ENCODE measurements at places on chromosomes 3 and 15. TPM values are rescaled to one million over a fixed set of nuclear protein-coding genes. Genes with fewer than 3 reads are reported as not detected.

DNA sequence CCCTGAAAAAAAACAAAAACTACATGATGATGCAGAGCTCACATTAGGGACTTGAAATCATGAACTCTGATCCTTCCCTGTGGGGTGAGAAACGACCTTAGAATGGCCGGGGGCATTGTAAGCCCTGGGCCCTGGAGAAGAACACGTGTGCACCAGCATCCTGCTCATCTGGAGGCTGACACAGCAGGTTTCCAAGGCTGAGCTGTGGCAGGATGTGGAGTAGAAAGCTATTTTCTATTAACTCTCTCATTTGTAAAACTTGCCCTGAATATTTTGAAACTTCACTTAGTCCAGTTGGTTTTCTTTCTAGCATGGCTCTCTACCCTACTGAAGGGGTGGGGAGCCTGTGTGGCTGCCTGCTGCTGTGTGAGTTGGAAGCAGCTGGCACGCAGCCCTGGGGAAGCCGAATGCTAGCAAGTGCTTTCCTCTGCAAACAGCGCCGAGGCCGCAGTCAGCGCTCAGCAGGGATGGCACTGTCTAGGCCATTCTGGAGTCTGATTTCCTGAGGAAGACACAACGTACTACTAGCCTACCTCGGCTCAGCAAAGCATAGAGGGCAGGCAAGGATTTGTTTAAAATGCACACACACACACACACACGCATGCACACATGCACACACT is 58.0 kb downstream of the GABRG3 start:
- peak overlapping the region; percentile 6 for H3K27ac ChIP-seq
- H3K36me3 ChIP-seq: no peaks in the 10 kb centered on the region
- DNase-seq: peak; percentile 38
- peaks cover 11% of the 10 kb centered on the region for H3K4me1 ChIP-seq
- peaks cover 4% of the 10 kb centered on the region for H3K27me3 ChIP-seq

DNA sequence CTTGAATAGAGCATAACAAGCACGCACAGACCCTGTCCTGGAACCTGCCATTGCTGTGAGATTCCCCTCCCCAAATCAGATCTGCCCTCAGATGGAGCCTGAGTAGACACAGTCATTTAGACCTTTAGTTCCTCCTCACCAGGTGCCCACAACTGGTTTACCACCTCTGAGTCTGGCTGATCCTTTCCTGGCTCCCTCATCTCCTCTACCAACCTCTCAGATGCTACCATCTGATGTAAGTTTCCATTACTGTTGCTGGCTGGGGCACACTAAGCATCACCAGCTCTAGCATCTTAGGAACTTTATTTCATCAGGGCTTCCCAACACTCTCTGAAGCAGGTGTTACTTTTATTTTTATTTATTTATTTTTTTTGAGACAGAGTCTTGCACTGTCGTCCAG is 288.3 kb downstream of the TLE3 start:
- peaks cover 13% of the 10 kb centered on the region for H3K27me3 ChIP-seq
- peaks cover 11% of the 10 kb centered on the region for H3K4me1 ChIP-seq
- no peak overlapping the region for H3K27ac ChIP-seq
- no peak for DNase-seq
- H3K36me3 ChIP-seq: no peaks in the 10 kb centered on the region

GRCh38 chr3:18745472-18745871 is 320.3 kb upstream of the SATB1 start:
- H3K27ac ChIP-seq: no peak overlapping the region
- H3K4me1 ChIP-seq: no peaks in the 10 kb centered on the region
- H3K4me3 ChIP-seq: no peak overlapping the region
- no peak for DNase-seq
- H3K36me3 ChIP-seq: no peaks in the 10 kb centered on the region

DNA sequence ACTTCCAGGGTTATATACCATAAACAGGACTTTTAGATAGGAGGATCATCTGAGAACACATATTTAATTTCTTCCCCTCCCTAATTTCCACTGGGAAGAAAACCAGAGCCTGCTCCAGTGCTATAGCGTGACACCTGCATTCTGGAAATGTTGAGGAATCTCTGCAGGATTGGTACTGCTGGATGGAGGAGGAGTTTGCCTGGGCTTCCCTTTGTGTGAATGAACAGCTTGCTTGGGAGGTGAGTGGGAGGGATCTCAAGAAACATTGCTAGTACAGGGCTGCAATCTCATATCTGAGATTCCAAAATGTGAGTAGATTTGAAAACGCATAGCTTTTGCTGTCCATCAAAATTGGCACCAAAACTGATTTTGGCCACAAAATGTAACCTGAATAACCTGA is 295.9 kb upstream of the RGMA start:
- no peaks in the 10 kb centered on the region for H3K36me3 ChIP-seq
- no peaks in the 10 kb centered on the region for H3K27me3 ChIP-seq
- H3K4me3 ChIP-seq: no peak overlapping the region
- no peaks in the 10 kb centered on the region for H3K4me1 ChIP-seq
- no peak overlapping the region for H3K27ac ChIP-seq

DNA sequence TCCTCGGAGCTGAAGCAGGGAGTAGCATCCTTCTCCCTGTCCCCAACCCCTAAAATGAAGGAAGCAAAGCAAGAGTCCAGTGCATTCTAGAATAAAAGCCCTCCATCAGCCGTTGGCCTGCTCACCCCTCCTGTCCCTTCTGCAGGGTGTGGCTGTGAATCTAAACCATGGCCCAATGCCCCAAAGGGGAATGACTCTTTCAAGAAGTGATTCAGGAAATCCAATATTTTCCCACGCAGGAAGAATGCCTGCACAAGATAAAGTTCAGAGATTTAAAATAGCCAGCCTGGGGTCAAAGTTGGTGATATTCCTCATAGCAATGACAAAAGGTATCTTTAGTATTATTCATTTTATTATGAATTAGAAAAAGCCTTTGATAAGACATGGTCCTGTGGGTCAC is 38.5 kb downstream of the SLCO2A1 start:
- DNase-seq: no peak
- H3K36me3 ChIP-seq: peaks cover 8% of the 10 kb centered on the region
- peaks cover 6% of the 10 kb centered on the region for H3K27me3 ChIP-seq
- H3K4me1 ChIP-seq: peaks cover 9% of the 10 kb centered on the region
- H3K4me3 ChIP-seq: no peak overlapping the region
- H3K27ac ChIP-seq: no peak overlapping the region

DNA sequence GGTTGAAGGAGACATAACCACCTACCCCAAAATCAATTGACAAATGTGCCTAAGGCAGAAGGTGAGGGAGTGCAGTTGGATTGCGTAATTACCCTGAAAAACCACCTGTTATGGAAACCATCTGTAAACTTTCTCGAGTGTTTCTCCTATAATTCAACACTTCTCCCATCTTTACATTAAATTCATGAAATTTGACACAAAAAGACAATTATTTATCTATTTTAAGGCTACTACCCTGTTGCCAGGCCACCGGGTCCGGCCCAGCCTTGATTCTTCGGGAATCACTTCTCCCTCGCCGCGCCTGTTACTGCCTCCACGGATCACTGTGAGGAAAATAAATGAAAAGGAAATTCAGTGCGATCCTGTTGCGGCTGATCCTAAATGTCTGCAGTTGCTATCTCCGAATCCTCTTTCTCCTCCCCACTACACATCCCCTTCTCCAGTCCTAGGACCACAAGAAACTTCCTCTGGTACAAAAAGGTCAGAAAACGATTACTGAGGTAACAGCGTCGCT is 646 bp downstream of the IQCB1 start:
- peaks cover 4% of the 10 kb centered on the region for H3K4me1 ChIP-seq
- no peaks in the 10 kb centered on the region for H3K36me3 ChIP-seq
- H3K4me3 ChIP-seq: peak overlapping the region; percentile 92
- H3K27me3 ChIP-seq: peaks cover 3% of the 10 kb centered on the region

DNA sequence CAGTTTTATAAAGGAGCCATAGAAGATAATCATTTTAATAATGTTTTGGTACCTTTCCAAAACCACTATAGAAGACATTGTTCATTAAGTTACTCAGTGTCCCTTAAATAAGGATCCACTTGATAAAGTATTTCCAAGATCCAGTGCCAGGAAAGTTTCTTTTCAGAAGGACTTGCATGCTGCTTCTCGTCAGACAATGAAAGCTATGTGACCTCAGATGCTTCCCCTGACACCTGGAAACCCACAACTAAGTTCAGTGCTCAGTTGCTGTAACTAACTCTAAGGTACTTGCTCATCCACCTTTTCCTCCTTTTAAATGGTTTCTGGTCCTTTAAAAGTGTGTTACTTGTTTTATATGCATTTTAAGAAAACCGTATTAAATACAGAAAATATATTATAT is 7.3 kb downstream of the SSR3 start:
- no peak for DNase-seq
- no peaks in the 10 kb centered on the region for H3K27me3 ChIP-seq
- H3K27ac ChIP-seq: no peak overlapping the region
- H3K4me3 ChIP-seq: no peak overlapping the region
- no peaks in the 10 kb centered on the region for H3K36me3 ChIP-seq

- H3K4me3 ChIP-seq: no peak overlapping the region
- H3K27ac ChIP-seq: no peak overlapping the region
- H3K27me3 ChIP-seq: no peaks in the 10 kb centered on the region
- no peak for DNase-seq
- H3K4me1 ChIP-seq: peaks cover 4% of the 10 kb centered on the region
Measured at GRCh38 chr3:58563386-58564035, 13.7 kb downstream of the FAM107A start.

DNA sequence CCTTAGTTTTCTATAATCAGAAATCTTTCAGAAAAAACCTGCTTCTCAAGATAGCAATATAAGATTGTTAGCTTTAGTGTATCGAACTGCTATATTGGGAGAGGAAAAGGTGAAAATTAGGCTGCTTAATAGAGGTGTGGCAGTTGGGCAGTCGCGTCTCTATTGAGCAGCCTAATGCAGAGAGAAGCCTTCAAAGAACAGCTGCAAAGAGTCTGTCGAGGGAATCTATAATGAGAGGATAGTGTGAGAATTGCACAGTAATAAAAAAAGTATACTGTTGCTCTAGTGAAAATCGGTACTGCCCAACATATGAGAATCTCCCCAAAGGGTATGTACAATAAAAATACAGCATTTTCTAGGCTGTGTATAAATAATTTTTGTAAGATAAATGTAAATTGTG is 184.4 kb downstream of the TCF12 start:
- peaks cover 7% of the 10 kb centered on the region for H3K4me1 ChIP-seq
- no peak overlapping the region for H3K27ac ChIP-seq
- DNase-seq: no peak
- no peaks in the 10 kb centered on the region for H3K36me3 ChIP-seq
- no peaks in the 10 kb centered on the region for H3K27me3 ChIP-seq

Gene DNASE1L3
- total RNA-seq: 0.96 TPM

Gene CYP1A2
- total RNA-seq: not detected

Gene PLXNA1
- 110 TPM for total RNA-seq
